ENCODE measurements at places on chromosomes 11 and 22. TPM values are rescaled to one million over a fixed set of nuclear protein-coding genes. Genes with fewer than 3 reads are reported as not detected.

KLHL35 gene
- total RNA-seq: 1.0 TPM

LARGE2 gene
- total RNA-seq: not detected

ROM1 gene
- total RNA-seq: 28.0 TPM

TEX12 gene
- total RNA-seq: not detected

KREMEN1 gene
- total RNA-seq: 3.7 TPM
